Lower leg skin (tissue), 4 donors: ENCODE measurements at places on chromosomes 5 and 9.

DNA sequence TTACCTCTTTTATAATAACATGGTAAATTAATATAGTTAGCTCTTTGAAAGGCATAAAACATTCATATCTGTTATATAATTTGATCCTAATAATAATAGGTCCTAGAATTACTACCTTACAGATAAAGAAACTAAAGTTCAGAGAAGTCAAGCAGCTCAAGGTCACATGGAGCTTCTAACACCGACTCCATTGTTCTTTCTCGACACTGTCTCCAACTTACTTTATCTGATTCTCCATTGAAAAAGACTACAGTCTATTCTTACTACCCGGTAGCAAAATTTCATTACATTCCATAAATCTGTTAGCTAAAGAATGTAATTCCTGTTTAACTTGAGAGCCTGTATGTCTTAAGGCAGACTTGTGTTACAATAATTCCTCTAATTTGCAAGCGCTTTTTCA lies 96.3 kb upstream of the TMEM161B start:
- no peak for DNase-seq

DNA sequence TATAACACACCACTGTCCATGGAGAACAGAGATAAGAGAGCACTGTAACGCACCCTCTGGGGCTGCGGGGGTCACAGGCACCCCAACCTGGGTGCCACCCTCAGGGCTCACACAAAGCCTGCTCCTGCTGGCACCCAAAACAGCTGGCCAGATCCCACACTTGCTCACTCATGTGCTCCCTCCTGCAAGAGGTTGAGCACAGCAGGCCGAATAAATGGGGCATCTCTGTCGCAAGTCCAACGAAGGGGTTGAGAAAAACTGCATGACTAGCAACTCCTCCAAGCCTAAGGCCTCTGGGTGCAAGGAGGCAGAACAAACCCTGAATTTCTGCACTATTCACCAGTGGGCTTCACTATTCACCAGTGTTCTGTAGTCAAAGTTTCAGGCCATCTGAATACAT lies 80.3 kb downstream of the SECISBP2 start:
- no peak for DNase-seq

GRCh38 chr5:93874080-93874479 lies 132.7 kb upstream of the POU5F2 start:
- DNase-seq = no peak

GRCh38 chr9:137612741-137613142 lies 6.1 kb upstream of the EHMT1 start:
- DNase-seq = no peak

DNA sequence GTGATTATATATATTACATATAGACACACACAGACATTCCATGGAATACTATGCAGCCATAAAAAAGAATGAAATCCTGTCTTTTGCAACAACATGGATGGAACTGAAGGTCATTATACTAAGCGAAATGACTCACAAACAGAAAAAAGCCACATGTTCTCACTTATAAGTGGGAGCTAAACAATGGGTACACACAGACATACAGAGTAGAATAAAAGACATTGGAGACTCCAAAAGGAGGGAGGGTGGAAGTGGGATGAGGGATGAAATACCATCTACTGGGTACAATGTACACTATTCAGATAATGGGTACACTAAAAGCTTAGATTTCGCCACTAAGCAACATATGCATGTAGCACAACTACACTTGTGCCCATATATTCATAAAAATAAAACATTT lies 170.0 kb upstream of the RGMB start:
- no peak for DNase-seq
